ENCODE measurements at places on chromosomes 1 and 21.

- no peak for DNase-seq
These were observed 7.1 kb upstream of the SLAMF7 start for GRCh38 chr1:160731990-160732389.

DNA sequence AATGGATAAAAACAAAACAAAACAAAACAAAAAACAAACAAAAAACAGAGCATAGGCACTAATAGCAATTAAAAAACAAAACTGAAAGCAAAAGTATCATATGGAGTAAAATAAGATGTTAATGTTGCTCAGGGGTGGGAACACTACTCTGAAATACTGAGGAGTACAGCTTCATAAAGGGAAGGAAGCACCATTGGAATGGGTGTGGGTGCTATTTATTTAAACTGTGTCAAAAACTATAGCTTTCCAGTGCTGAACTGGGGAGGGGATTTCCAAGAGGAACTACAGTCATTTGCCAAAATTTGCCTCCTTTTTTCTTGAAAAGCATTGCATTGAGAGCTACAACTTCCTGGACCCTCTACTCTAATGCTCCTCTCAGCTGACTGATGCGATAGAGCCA lies 40.0 kb downstream of the SPTA1 start:
- DNase-seq, result no peak

DNA sequence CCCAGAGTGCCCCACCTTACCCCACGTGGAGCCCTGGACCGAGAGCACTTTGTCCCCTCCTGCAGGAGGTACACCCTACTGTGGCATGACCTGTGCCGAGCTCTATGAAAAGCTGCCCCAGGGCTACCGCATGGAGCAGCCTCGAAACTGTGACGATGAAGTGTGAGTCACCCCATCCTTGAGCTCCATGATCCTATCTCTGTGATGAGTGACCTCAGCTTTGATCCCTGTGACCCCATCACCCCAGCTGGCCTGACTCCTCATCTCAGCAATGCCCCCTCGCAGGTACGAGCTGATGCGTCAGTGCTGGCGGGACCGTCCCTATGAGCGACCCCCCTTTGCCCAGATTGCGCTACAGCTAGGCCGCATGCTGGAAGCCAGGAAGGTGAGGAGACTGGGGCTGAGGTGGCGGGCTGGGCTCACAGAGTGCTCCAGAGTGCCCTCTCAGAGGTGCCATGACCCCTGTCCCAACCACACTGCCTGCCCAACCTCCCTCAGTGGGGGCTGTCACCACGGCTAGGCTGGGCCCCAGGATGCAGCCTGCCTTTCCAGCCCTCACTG lies 16.2 kb upstream of the MPL start:
- DNase-seq, result no peak

GRCh38 chr1:217965156-217965786 lies 319.8 kb upstream of the RRP15 start:
- no peak for DNase-seq

- DNase-seq, result no peak
These were observed 69.0 kb downstream of the MAGI3 start for GRCh38 chr1:113459279-113459678.

DNA sequence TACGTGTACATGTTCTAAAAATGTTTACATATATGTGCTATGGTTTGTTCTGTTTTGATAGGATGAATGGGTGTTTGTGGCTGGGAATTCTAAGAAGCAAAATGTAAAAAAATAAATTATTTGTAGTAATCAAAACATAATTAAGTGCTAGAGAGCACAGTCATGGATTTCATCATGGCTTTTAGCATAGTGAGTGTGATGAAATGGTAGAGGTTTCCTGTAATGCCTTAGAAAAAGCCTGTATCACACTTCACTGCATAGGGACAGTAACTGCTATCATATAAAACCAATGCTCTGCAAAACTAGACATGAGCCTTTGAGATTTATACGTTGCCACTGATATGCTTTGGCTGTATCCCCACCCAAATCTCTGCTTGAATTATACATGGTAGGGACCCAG lies 99.8 kb downstream of the PTGER3 start:
- DNase-seq, result no peak

GRCh38 chr1:197103300-197103699 lies 36.2 kb upstream of the F13B start:
- no peak for DNase-seq

GRCh38 chr1:110007046-110007830 lies 22.7 kb downstream of the AHCYL1 start:
- no peak for DNase-seq

DNA sequence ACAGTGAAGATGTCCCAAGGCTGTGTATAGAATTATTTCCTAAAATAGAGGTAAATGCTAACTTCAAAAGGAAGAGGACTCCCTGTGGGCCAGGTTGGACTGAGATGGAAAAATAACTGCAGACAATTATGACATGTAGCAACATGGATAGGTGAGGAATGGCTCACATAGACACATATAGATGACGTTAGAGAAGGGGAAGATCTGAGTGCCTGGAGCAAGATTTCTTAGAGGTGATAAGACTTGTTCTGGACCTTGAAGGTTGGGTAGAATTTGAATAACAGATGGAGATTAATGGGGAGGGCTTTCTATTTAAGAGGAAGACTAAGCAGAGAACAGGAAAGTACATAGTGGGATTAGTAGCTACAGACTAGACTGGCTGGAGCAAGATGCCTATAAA lies 76.9 kb downstream of the C1orf21 start:
- DNase-seq, result no peak

DNA sequence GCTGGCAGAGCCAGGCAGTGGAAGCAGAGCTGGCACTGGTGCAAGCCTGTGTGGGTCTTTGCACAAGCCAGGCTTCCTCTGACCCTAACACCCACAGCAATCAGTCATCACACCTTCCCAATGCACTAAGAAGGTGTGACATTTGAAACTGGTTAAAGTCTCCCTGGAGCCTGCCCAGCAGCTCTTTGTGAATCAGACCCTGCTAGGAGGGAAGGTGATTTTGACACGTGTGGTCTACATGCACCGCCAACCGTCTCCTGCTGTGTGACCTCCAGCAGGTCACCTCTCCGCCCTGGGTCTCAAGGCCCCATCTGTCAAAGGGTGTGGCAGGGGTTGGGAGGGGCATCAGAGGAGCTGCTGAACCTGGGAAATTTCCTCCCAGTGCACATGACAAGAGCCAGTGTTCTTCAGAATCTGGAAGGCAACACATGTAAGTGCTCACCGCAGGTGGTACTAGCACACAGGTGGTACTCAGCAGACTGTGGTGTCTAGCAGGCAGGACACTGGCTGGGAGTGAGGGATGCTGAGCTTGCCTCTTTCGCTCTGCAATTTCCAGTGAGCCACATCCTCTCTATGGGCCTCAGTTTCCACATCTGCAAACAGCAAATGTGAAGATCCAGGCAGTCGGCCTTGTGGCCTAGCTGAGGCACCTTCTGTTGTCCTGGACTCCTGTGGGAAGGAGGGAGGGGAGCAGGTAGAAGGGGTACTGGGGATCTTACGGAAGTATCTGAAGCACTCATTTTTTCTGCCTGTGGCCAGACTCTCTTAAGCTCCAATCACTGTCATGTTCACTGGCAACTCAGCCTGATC lies 123.2 kb downstream of the DMRTB1 start:
- DNase-seq, result no peak

GRCh38 chr1:29956349-29957030 lies 720.2 kb downstream of the PTPRU start:
- DNase-seq, result no peak

DNA sequence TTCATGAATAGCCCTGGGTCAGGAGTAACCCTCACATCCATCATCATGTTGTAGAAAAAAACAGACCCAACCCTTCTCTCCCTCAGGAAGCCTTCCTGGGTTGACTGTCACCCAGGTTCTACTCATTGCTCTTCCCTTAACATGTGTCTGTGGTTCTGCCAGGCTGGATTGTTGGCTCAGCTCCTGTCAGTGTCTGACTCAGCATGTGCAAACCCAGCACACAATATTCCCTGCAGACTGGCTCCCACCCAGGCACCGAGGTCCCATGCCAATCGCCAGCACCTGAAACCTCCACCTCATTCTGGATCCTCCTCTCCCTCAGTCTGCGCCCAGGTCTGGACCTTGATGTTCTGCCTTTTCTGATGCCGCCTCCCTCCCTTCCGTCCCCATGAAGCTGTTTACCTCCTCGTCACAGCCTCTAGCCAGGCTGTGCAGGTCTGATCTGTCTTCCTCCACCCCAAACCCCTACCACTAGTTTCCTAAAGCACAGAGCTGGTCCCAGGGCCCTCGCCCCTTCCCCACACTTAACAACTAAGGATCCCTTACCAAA lies 4.3 kb upstream of the S100A8 start:
- DNase-seq, result no peak

DNA sequence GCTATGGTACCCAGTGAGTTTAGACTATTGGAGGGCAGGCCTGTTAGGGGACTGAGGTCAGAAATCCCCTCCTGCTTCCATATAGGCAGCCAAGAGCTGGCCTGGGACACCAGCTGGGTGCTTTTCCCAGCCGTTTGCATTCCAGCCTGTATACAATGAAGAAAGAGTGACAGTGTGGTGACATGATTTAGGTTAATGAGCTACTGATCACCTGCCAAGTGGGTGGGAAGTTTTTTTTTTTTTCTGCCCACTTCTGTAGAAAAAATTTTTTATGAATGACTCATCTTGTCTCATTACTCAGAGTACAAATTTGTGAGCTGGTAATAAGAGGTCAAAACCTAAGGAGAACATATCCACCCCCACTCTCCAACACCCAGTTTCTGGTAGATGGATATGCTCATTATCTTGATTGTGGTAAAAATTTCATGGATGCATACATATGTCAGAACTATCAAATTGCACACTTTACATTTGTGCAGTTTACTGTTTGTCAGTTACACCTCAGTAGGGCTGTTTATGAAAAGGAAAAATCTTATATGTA lies 16.4 kb upstream of the CGN start:
- no peak for DNase-seq

GRCh38 chr1:1109743-1110142 lies 6.1 kb downstream of the C1orf159 start:
- no peak for DNase-seq

- DNase-seq, result peak; percentile 82
These were observed 14.1 kb upstream of the NUAK2 start for GRCh38 chr1:205335692-205336091.

DNA sequence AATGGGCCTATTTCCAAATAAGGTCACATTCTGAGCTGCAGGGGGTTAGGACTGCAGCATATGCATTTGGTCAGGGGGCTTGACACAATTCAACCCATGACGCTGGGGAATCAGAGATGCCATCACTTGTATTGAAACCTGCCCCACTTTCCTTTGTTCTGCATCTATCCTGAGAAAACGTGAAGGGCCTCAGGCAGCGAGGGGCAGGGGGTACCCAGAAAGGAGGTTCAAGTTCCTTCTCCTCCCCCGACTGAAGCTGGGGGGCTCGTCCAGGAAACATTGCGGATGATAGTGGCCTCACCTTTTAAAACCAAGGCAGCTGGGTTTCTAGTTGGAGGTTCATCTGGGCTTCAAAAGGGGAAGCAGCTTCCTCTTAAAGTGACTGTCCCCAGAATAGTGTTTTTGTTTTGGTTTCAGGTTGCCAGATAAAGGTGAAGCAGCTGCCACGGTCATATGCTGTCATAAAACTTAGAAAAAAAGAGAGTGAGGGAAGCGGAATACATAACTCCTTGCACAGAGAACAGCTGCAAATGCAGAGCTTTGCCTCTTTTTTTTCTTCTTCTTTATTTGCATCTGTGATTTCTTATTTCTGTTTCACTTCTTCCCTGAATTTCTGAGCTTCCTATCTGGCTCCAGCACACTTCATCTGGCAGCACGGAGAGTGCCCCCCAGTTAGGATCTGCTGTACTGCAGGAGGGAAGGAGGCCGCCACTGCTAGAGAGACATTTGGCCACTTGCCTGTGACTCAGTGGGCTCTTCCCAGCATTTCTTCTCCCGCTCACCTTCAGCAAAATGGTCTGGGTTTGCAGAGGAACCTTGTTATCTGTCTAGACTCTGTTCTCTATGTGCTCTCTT lies 142.0 kb downstream of the AJAP1 start:
- DNase-seq, result no peak

All from activated CD4-positive, alpha-beta T cell treated with anti-CD3 and anti-CD28 coated beads, Interleukin-2, amount 50 U/mL, for 48 hours (primary cell).